ENCODE measurements at places on chromosomes 6 and 20.

DNA sequence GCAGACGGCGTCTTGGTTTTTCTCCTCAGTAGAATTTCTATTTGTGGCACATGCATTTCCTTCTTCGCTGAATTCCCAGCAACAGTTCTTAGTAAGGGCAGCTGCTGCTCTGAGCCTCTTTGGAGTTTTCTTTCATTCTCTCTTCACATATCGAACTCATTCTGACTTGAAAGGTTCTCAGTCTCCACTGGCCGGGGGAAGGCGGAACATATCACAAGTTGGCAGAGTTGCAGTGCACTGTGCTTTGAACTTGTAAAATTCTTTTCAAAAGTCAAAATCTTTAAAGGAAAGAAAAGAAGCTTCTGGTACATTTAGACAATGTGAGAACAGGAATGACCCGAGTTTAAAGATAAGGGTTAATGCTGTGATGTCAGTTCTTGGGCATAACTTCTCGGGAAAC is 286.1 kb upstream of the MAP3K7 start:
- DNase-seq = no peak

DNA sequence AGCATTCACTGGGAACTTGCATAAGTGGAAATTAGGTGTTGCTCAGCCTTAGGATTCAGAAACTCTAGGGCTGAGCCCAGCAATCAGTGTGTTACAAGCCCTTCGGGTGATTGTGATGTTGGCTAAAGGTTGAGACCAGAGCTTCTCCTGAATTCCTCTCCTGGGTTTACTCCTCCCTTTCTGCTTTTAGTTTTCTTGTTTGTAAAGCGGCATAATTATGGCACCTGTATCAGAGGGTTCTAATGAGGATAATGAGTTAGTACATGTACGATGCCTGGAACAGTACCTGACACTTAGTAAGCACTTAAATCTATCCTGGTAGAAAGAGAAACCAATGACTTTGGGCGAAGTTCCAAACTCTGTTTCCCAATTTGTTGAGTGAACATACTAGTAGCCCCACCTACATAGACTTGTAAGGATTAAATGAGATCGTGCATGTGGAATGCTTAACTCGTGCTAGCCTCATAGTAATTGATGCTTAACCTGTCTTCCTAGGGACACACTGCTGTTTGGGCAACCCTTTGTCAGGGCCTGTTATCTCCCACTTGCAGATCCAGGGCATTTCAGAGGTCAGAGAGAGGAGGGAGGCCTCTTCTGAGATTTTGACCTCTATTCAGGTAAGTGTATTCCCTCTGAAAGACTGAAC is 932 bp upstream of the EZR start:
- DNase-seq = no peak

- no peak for DNase-seq
Measured at GRCh38 chr6:159156089-159156488, 13.1 kb upstream of the FNDC1 start.

DNA sequence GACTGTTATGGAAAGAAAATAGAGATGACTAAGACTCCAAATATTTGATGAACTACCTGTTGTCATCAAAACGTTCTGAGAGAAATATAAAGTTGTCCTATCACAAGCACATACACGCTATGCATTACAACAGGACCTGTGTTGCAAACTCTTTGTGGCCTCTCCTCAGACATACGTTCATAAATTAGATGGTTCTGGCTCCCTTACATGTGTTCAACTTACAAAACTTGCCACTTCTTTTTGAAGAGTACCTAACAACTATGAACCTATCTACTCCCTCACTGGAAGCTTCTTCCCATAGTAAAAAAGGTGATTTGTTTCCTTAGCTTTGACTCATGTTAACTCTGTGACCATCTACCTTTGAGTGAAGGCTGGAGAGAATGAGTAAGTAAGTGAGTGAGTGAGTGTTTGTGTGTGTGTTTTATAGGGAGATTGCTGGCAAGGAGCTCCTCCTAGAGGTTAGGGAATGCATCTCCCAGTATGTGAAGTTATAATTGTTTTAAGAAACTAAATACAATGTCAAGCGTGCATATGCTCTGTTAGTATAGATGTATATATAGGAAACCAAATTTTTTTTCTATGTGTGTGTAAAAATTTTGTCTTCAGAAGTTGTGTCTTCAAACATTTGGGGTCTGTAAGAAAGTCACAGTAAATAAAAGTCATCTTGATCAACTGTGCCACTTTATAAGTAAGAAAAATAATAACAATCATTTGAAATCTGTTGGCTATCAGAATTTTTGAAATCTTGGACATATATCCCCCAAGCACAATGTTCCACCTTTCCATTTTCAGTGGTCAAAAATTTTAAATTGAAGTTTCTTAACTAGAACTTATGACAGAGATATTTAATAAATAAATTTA is 1211.1 kb upstream of the GJE1 start:
- DNase-seq = peak; percentile 9

- no peak for DNase-seq
Measured at GRCh38 chr6:85403331-85404015, 46.4 kb upstream of the NT5E start.

DNA sequence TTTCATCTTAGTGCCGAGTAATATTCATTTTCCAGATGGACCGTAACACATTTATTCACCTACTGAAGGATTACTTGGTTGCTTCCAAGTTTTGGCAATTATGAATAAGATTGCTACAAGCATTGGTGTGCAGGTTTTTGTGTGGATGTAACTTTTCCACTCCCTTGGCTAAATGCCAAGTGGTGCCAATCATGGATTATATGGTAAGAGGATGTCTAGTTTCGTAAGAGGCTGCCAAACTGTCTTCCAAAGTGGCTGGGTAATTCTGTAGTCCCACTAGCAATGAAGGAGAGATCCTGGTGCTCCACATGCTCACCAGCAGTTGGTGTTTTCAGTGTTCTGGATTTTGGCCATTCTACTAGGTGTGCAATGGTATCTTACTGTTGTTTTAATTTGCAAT is 117.1 kb downstream of the IRF4 start:
- DNase-seq = no peak

DNA sequence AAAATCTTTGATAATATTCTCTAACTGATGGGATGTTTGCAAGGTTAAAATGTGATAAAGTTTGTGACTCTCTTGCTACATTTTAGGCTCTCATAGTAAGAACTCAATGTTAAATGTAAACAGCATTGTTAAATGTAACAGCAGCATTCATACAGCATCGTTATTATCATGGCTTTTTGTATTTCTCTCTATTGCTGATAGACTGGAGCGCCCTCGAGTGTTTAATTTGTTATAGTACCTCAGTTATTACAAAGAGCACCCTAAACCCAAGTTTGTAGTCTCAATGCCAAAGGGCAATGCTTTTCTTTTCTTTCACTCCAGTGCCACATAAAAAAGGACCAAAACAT is 14.9 kb upstream of the TTPAL start:
- DNase-seq = no peak

- DNase-seq = no peak
Measured at GRCh38 chr20:45842169-45842812, 8.7 kb downstream of the SNX21 start.

DNA sequence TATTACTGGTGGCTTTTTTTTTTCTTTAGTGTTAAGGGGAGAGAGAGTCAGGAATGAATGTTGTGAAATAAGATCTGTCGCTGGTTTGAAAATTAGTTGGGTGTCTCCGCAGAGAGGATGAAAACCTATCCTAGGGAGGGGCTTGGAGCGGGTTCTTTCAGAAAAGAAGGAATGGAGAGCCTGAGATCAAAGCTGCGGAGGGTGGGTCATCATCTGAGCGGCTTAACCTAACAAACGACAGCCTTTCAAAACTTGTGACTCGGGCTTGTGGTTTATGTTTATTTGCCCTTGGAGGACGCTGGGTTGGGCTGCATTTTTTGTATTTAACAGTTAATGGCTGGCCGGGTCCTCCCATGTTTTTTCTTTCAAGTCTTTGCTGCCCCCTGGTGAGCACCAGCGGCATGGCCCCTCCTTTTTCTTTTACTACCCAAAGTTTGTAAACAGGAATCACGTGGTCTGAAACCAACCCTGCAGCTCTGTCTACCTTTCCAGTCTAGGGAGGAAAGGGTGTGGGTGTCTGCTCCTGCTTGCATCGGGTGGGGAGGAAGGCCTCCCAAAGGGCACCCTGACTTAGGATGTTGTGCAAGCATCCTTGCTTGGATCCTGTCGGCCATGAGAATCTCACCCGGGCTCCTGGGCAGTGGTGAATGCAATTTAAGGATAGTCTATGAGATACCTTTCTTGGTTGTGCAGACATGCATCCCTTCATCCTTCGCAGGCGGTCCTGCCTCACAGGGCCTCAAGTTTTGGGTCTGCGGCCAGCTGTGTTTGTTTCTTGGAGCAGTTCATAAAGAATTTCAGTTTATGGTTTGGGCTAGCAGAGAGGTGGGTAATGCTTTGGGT is 2.2 kb downstream of the PIM1 start:
- DNase-seq = peak; percentile 88

- DNase-seq = no peak
Measured at GRCh38 chr6:137286916-137287315, 67.7 kb upstream of the IFNGR1 start.

DNA sequence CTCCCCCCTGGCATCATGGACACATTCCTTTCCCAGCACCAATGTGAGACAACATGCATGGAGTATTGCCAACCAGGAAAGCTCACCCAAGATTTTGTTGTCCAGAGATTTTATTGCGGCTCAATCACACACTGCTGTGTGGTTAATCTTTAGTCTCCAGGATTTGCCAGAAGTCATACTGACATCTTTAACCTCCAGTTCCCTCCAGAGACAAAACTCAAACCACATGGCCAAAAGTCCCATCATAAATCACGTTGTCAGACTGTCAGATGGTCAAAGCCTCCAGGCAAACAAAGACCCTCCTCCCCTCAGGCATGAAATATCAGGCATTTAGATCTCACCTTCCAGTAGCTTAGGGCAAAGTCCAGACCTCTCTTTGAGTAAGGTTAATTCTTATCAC is 97.3 kb upstream of the OPRM1 start:
- DNase-seq = peak; percentile 7

DNA sequence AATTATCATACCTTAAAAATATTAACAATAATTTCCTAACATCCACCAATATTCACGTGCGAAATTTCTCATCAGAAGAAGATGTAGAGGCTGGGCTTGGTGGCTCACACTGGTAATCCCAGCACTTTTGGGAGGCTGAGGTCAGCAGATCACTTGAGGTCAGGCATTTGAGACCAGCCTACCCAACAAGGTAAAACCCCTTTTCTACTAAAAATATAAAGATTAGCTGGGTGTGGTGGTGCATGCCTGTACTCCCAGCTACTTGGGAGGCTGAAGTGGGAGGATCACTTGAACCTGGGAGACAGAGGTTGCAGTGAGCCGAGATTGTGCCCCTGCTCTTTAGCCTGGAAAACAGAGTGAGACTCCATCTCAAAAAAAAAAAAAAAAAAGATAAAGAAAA is 36.1 kb upstream of the JAG1 start:
- DNase-seq = no peak

DNA sequence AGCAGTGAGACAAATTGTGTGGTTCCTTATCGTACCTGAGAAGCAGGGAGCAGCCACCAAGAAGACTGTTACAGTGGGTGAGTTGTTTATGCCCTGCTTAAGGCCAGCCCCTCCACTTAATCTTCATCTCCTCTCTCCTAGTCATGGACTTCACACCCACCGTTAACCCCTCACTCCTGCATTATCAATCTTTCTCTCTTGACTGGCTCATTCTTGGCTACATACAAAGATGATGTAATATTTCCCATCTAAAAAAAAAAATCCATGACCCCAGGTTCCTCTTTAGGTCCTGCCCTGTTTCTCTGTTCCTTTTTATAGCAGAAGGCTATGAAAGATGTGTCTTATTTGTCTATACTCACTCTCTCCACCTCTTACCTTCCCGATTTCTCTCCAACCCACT is 72.4 kb downstream of the SHLD1 start:
- no peak for DNase-seq

- DNase-seq = no peak
Measured at GRCh38 chr6:153595903-153596302, 443.1 kb upstream of the OPRM1 start.

- no peak for DNase-seq
Measured at GRCh38 chr20:47500554-47500953, 1.1 kb upstream of the NCOA3 start.

DNA sequence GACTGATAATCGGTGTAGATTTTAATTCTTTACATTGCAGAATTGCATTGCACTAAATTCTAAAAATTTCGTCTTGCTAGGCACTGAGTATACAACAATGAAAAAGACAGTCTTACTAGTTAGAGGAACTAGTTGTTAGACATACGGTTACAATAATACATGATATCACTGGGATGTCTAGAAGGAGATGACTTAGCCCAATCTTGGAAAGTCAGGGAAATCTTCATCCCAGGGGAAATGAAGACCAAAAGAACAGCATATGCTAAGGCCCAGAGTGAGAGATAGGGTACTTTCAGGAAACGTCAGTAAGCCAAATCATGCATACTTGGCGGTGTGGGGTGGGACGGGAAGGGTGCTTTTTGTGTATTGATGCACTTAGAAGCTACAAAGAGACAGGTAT is 901 bp downstream of the CEP57L1 start:
- DNase-seq = no peak

DNA sequence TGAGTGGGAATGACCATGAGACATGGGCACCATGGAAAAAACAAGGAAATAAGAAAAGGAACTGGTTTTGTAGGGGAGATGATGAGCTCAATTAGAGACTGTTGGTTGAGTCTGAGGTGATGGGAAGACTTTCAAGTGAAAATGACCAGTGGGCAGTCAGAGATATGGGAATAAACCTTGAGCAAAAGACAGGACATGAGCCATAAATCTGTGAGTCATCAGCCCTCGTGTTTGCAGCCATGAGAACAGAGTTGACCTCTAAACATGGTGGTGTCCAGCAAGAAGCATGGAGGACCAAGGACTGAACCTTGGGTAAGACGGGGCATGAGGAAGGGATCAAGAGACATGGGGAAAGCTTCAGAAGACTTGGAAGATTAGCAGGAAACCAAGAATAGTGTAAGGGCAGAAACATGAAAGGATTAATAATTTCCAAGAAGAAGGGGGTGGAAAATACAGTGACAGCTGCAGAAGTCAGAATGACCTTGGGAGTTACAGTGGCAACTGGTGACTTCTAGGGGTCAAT is 280.6 kb upstream of the PRDM1 start:
- DNase-seq = no peak

- DNase-seq = no peak
Measured at GRCh38 chr6:34992376-34992775, 103.3 kb downstream of the ANKS1A start.

- no peak for DNase-seq
Measured at GRCh38 chr6:112215488-112216284, 38.7 kb downstream of the LAMA4 start.

GRCh38 chr6:67009818-67010217 is 1302.8 kb upstream of the EYS start:
- no peak for DNase-seq

- peak; percentile 67 for DNase-seq
Measured at GRCh38 chr6:10886691-10887502, at the start of gene SYCP2L. TSS of gene SYCP2L (plus strand) at chr6:10887052. CDS start at chr6:10887127, 75 bp downstream.

DNA sequence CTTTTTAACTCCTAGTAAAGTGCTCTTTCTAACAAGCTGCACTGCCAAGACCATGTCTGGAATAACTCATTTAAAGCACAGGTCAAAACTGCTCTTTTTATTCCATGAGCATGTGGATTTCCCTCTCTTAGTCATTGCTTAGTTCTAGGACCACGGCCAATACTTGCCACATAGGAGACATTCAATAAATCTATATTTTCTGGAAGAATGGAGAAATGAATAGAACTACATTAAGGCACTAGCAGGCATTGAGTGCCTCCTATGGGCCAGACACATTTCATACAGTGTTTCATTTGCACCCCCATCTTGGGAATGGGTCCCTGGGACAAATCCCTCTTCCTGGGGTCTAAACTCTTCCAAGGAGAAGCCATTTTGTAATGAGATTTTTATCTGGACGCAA is 552.8 kb upstream of the CITED2 start:
- DNase-seq = no peak

Data from nephron progenitor cell (in vitro differentiated cells).